ENCODE measurements at places on chromosomes 5 and 9.

DNA sequence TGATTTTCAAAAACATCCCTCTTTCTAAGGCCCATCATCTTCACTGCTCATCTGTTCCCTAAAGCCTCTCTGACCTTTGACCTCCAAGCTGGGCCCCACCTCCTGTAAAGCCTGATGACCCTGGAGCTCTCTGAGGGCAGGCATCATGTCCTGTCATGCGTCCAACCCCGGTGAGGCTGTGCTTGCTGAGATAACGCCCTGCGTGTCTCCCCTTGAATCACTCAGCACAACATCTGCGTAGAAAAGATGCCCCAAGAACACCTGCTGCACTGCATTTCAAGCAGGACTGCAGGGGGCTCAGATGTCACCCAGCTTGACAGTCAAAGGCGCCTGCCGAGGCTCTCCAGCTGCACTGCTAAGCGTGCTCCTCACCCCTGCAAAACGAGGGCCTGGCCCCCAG lies 78.0 kb downstream of the OTULIN start:
- DNase-seq: no peak

DNA sequence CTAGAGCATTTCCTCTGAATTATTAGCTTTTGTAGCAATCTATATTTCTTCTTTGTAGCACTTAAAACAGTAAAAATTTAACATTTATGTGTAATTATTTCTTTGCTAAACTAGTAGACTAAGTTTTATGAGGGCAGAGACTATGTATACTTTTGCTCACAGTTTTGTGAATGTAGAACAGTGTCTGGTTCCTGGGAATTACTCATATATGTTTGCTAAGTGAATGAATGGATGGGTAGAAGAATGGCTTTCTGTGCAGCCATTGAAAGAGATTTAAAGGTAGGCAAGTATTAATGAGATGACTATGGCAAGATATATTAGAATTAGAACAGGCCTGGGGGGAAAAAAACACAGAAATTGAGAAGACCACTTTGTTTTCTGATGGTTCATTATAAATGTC lies 140.1 kb downstream of the PAM start:
- no peak for DNase-seq

- DNase-seq: no peak
These were observed 286.9 kb downstream of the FBXL7 start for GRCh38 chr5:15786884-15787283.

DNA sequence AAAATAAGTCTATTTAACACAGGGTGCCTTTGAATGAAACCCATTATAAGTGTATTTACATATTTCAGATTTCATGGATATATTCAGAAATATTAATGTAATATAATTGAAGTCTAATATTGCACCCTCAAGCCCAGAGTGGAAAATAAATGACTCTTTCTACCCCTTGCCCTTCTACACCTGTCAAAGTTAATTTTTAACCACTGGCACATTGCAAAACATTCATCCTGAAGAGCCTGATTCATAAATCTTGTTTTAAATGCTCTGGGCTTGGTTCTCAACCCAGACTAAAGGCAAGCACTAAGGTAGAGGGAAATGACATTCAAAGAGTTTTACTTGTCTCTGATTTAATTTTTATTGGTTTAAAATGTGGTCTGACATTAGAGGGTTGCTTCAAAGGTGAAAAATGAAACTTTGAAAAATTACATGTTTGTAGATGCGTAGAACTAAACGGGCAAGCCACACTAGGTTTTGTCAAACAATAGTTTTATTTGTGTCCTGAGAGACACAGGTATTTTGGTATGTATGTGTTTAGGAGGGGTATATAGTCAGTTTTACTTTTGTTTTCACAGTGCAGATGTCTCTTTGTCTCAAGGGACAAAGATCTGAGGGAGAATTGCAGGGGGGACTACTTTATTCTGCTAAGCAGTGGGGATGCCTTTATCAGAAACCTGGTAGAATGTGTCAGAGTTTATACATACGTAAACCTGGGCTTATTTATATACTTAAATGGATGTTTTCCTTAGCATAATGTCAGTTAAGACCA lies 69.7 kb downstream of the PIK3R1 start:
- DNase-seq: no peak

DNA sequence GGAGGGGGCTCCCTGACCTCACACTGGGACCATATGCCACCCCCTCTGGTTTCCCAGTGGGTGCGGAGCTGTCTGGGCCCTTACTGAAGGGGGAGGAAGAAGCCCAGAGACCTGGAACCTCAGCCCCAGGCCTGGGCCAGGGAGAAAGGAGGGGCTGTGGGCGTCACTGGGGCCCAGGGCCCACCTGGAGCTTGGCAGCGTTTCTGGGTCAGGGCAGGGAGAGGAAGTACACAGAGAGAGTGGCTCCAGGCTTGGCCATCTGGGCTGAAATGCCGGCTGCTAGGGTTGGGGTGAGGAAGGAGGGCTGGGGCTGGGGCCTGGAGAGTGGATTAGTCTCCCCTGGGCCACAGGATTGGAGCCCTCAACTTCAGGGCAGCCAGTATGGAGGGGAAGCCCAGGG lies 6.4 kb upstream of the DAB2IP start:
- no peak for DNase-seq

- no peak for DNase-seq
These were observed 201.7 kb downstream of the BNC2 start for GRCh38 chr9:16668734-16669295.

DNA sequence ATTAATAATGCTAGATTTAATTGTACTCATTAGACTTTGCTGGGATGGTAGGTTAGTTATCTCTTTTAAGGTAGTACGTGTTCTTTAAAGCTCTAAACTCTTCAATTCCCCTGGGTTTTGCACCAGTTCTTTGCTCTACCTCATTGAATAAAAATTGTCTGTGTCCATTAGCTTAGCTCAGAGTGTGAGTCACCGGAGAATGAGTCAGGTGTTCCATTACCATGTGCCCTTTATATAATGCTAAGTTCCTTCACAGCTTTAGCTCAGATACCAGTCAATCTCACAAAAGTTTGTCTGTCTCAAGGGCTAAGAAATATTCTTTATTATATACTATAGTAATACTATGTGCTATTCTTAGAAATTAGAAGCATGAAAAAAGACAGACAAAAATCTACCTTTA lies 339.4 kb downstream of the PRELID2 start:
- DNase-seq: peak; percentile 95

DNA sequence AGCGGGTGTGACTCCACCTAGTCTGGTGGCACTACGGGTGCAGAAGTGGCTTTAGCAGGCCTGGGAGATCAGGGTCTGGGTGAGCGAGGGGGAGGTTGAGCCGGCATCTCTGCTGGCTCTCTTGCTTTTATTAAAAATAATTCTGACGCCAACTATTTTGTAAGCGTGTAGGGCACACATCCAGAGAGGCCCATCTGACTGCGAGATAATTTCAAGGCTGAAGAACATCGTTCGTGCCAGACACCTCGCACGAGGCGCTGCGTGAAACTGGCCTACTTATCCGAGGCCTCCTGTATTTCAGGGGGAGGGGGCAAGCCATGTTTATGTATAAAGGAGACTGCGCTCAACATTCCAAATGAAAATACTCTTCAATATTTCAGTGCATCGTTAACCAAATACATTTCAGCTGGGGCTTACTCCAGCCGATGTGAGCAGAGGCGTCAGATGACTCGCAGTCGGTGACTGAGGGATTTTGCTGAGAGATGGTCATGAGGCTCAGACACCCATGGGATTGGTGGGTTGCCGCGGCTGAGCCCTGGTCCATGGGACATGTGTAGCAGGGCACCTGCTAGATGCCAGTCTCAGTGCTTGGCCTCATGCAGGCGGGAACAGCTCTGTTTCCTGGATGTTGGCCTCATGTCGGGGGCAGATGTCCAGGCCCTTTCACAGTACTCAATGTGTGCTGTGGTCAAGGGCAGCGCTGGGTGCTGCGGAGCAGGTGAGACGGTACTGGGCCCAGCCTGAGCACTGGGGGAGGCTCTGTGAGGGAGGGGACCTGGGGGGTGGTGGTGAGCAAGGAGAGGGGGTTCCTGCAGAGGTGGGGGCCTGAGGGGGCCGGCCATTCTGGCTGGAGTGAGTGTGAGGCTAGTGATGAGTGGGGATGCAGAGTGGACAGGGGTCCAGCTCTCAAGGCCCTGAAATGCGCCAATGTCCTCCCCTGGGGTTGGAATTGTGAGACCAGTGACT lies 201.5 kb downstream of the DAB2IP start:
- DNase-seq: no peak

GRCh38 chr5:138700581-138701362 lies 52.5 kb upstream of the CTNNA1 start:
- no peak for DNase-seq

DNA sequence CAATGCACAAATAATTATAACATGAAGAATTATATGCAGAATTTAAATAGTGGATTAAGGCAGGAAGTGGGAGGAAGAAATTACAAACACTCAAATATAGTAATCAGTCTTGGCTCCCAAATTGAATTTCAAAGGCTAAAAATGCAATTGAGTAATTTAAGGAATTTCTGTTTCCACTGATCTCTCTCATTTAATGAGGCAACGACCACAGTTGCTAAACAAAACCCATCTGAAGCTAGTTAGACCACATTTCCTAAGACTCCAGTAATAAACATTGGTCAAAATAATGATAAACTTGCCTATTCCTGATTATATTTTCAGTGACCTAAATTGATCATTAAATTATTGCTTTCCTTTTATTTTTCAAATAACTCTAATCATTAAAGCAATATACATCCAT lies 174.3 kb upstream of the GRIN3A start:
- DNase-seq: peak; percentile 4

DNA sequence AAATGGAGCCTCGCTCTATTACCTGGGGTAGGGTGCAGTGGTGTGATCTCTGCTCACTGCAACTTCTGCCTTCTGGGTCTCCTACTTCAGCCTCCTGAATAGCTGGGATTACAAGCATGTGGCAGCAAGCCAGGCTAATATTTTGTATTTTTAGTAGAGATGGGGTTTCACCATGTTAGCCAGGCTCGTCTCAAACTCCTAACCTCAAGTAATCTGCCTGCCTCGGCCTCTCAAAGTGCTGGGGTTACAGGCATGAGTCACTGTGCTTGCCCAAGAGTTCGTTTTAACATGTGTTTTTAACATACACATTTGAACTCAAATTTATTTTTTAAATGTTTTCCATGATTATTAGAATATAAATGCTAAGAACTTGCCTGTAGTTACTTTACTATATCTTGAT lies 34.2 kb downstream of the MARCHF6 start:
- DNase-seq: peak; percentile 93

DNA sequence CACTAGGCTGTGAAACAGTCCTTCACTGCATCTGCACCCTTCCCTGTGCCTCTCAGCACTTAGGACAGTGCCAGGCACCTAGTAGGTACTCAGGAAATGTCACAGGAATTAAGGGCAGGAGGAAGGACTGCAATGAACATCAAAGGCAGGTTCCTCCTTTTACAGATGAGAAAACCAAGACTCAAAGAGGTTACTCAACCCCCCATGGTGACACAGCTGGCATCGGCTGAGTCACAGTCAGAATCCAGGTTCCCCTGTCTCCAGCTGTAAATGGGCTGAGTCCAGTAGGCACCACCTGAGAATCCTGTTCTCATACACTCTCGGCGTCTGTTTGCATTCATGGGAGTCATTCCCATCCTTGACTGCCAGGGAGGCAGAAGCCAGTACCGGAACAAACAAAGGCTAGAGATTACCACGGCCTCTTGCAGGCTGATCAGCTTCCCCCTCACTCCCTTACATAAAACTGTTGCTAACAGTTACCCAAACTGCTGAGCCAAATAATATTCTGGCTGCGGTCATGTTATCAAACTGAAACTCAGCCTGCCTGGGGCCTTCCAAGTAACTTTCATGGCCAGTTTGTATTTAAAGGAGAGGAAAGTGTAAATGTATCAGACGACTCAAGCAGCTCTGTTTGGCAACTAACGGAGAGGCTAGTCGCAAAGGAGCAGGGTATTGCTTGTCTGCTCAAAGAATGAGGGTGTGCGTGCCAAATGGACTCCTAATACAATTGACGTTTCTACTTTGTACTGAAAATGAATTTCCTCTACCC lies 201.7 kb downstream of the PAPPA start:
- peak; percentile 54 for DNase-seq

GRCh38 chr5:39928709-39929108 lies 503.9 kb upstream of the DAB2 start:
- no peak for DNase-seq

DNA sequence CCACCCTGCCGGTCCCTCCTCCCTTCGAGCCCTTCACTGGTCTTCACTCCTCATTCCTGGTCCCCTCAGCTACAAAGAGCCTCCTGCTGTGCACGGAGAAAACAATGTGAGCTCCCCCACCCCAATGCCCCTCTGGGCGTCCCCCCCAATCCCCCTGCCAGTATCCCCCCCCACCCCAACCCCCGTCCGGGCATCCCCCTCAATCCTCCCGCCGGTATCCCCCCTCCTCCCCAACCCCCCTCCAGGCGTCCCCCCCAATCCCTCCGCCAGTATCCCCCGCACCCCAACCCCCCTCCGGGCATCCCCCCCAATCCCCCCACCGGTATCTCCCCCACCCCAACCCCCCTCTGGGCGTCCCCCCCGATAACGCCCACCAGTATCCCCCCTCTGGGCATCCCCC lies 42.8 kb downstream of the EXD3 start:
- DNase-seq: no peak

- DNase-seq: no peak
These were observed 28.9 kb downstream of the FYB1 start for GRCh38 chr5:39190311-39191102.

DNA sequence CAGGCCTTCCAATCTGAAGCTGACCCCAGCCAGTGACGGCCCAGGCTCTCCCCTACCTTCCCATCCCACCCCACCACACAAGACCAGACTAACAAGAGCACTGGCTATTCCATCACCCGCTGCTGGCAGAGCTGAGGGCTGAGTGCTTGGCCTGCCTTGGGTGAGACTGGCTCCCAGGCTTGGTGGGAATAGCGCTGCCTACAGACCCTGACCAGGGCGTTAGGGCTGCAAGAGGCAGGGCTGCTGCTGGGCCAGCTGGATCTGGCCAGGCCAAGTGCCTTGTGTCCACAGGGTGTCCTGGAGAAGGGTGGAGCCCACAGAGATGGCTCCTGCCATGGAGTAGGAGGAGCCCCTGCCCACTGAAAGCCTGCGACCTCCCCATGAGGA lies 31.6 kb upstream of the ANGPTL2 start:
- no peak for DNase-seq

- no peak for DNase-seq
These were observed 119.3 kb upstream of the DPYSL3 start for GRCh38 chr5:147629196-147629595.

GRCh38 chr9:94783102-94783682 lies 56.7 kb downstream of the AOPEP start:
- peak; percentile 87 for DNase-seq

DNA sequence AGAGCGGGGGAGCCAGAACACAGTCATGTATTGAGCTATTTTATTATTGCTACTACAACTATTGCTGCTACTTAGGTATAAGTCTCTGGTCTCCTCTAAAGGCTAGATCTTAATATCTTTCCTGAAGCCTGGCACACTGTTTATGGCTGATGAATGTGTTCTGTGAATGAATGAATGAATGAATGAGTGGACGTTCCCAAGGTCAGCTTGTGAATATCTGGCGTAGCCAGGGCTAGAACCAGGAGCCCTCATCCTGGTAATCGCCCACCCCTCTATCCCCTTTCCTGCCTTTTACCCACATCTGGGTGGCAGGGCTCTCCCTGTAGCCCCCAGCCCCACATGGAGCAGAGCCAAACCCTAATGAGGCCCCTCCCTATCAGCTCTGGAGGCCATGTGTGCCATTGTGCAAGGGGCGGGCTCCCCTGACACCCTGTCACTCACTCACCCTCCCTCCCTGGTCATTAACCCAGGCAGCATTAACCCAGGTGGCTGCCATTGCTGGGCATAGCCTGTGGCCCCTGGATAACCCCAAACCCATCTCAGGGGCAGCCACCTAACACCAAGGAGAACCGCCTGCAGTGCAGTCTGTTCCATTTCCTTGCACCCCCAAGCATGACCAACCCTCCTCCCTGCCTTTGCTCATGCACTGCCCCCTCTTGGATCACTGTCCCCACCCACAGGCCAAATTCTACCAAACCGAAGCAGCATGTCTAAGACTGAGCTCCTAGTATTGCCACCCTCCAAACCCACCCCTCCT lies 2.0 kb upstream of the AKNA start:
- no peak for DNase-seq

All from iris pigment epithelial cell (primary cell).